SJCRH30 (cell line): ENCODE measurements at places on chromosomes 16 and 17. TPM values are rescaled to one million over a fixed set of nuclear protein-coding genes. Genes with fewer than 3 reads are reported as not detected.

Gene TMC6
- 18.8 and 23.2 TPM in 2 replicates for total RNA-seq

Gene KRT40
- not detected in 2 replicates for total RNA-seq

Gene RPAIN
- 36.1 and 40.1 TPM in 2 replicates for total RNA-seq

Gene RTN4RL1
- total RNA-seq = 0.61 and 0.83 TPM in 2 replicates

Gene NPIPB6
- total RNA-seq = 0.20 and 1.2 TPM in 2 replicates

Gene RUNDC3A
- 0.14 TPM in 1 of 2 replicates, not detected in the other for total RNA-seq

DNA sequence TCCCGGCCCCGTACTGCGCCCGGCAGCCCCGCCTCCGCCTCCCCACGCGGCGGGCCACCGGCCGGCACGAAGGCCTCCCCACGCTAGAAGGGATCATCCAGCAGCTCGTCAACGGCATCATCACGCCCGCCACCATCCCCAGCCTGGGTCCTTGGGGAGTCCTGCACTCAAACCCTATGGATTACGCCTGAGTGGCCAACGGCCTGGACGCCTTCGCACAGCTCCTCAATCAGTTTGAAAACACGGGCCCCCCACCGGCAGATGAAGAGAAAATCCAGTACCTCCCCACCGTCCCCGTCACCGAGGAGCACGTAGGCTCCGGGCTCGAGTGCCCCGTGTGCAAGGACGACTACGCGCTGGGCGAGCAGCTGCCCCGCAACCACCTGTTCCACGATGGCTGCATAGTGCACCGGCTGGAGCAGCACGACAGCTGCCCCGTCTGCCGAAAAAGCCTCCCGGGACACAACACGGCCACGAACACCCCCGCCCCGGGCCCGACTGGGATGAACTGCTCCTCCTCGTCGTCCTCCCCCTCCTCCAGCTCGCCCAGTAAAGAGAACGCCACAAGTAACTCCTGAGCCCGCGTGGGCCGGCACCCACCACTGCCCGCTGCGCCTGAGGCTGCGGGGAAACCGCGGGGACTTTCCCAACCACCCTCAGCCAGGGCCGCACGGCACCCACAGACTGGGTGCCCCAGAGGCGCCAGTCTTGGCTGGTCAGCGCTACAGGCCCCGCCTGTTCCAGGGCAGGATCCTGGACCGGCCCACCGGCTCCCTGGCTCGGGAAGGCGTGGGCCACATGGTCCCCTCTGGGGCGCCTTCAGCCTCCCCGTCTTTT lies 39.0 kb upstream of the AKAP1 start:
- no peaks in the 10 kb centered on the region for H3K27me3 ChIP-seq
- peak overlapping the region; percentile 82 for H3K27ac ChIP-seq
- no peaks in the 10 kb centered on the region for H3K4me1 ChIP-seq
- peak overlapping the region; percentile 61 for H3K4me3 ChIP-seq
- no peaks in the 10 kb centered on the region for H3K36me3 ChIP-seq
- DNase-seq = peak; percentile 85

- H3K4me3 ChIP-seq = peak overlapping the region; percentile 63
- H3K4me1 ChIP-seq = no peaks in the 10 kb centered on the region; the same call in 1 of the 2 replicates
- no peak for DNase-seq
- H3K27ac ChIP-seq = no peak overlapping the region
- no peaks in the 10 kb centered on the region for H3K36me3 ChIP-seq
Observed at GRCh38 chr16:88453611-88454522, 787 bp downstream of the ZFPM1 start.

GRCh38 chr17:7192271-7192937 lies 13.2 kb upstream of the ASGR1 start:
- H3K4me3 ChIP-seq = no peak overlapping the region
- H3K36me3 ChIP-seq = no peaks in the 10 kb centered on the region
- no peaks in the 10 kb centered on the region for H3K4me1 ChIP-seq
- H3K27ac ChIP-seq = no peak overlapping the region

DNA sequence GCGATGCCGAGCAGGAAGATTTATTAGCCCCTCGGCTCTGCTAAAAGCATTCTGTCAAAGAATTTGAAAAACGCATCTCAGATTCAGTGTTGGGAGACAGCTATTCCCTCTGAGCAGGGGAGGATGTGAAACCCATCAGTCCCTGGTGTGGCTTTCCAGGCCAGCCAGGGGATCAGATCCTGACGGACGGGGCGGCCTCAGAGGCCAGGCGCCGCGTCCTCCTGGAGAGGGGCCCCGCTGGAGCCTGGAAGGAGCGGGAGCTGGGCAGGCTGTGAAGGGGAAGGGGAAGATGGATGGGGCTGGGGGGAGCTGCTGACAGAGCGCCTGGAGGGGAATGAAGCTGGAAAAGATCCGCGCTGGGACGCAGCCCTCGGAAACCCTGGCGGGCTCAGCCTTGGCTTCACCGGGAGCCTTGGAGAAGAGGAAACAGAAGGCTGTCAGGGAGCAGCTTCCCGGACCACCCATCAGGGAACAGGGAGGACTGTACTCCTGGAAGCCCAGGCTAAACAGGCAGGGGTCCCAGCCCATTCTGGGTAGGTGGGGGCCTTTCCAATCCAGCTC lies 358.0 kb downstream of the C16orf95 start:
- peaks cover 7% of the 10 kb centered on the region for H3K4me1 ChIP-seq
- no peak for DNase-seq
- no peaks in the 10 kb centered on the region for H3K27me3 ChIP-seq
- no peak overlapping the region for H3K4me3 ChIP-seq
- H3K36me3 ChIP-seq = no peaks in the 10 kb centered on the region

- H3K27me3 ChIP-seq = no peaks in the 10 kb centered on the region
- peaks cover 40% of the 10 kb centered on the region for H3K4me1 ChIP-seq
- no peak for DNase-seq
- peaks cover 7% of the 10 kb centered on the region; the same call in 1 of the 2 replicates for H3K36me3 ChIP-seq
- H3K4me3 ChIP-seq = no peak overlapping the region
Observed at GRCh38 chr17:45288825-45289224, 26.9 kb upstream of the SPATA32 start.

- no peaks in the 10 kb centered on the region for H3K27me3 ChIP-seq
- no peak overlapping the region for H3K4me3 ChIP-seq
- DNase-seq = no peak
- no peaks in the 10 kb centered on the region for H3K36me3 ChIP-seq
- peaks cover 39% of the 10 kb centered on the region for H3K4me1 ChIP-seq
- peak overlapping the region; percentile 71 for H3K27ac ChIP-seq
Observed at GRCh38 chr16:81651758-81652718, 127.1 kb upstream of the PLCG2 start.

- no peak overlapping the region for H3K27ac ChIP-seq
- H3K4me3 ChIP-seq = no peak overlapping the region
- H3K36me3 ChIP-seq = no peaks in the 10 kb centered on the region
- H3K4me1 ChIP-seq = 0 out of 2 replicates have a peak, but pooled peaks cover 3% of the 10 kb centered on the region
Observed at GRCh38 chr16:65532258-65532657, 410.4 kb upstream of the CDH11 start.

DNA sequence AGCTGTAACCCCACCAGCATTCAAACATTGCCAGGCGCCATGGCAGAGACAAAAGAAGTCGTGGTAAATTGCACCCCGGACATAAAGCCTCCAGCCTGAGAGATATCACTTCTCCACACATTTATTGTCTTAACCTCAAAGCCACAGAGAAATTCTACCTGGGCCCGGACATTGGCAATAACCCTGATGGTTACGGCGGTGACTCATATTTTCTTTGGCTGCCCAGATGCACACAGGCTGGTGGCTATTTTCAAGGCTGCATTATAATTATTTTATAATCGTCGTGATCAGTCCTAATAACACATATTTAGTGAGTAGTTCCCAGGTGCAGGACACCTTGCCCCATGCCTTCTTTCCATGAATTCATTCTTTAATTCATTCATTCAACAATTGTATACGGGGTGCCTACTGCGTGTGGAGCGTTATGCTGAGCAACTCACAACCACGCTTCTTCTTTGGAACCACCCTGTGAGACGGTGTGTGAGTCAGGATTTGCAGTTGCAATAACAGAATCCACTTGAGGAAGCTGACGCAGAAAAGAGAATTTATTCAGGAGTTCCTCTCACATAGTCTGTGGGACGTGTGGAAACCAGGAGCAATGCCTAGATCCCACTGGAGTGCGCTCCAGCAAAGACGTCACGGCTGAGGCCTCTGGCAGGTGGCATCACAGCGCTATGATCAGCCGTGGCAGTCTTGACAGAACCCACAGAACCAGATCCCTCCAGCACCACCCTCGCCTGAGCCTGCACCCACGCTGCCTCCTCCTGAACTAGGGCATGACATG lies 245.7 kb downstream of the FOXL1 start:
- peak overlapping the region; percentile 5 for H3K27ac ChIP-seq
- peaks cover 63% of the 10 kb centered on the region for H3K4me1 ChIP-seq
- no peaks in the 10 kb centered on the region for H3K36me3 ChIP-seq
- peak; percentile 40 for DNase-seq
- no peak overlapping the region for H3K4me3 ChIP-seq
- H3K27me3 ChIP-seq = no peaks in the 10 kb centered on the region

- no peaks in the 10 kb centered on the region for H3K36me3 ChIP-seq
- no peak overlapping the region for H3K27ac ChIP-seq
- DNase-seq = no peak
Observed at GRCh38 chr17:58294034-58294433, 13.3 kb upstream of the MPO start.

- no peak for DNase-seq
- no peaks in the 10 kb centered on the region for H3K27me3 ChIP-seq
- no peak overlapping the region for H3K4me3 ChIP-seq
- H3K36me3 ChIP-seq = no peaks in the 10 kb centered on the region
Observed at GRCh38 chr16:30996324-30996984, 11.4 kb downstream of the HSD3B7 start.

DNA sequence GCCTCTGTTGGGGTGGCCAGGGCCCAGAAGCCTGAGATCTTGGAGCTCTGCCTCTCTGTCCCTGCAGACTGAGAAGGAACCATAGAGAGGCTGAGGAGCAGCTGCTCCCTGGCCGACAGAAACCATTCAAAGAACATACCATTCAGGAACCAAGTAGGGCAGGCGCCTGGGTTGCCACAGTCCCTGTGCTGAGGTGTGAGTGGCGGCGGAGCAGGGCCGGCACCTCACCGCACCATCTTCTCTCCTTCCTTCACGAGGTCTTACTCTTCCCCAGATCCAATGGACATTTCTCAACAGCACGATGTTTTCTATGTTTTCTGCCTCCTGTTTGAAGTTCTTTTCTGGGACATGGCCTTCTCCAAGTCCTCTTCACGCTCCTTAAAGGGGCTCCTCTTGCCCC lies 22.8 kb upstream of the ALOX15 start:
- DNase-seq = no peak
- H3K4me1 ChIP-seq = no peaks in the 10 kb centered on the region
- H3K36me3 ChIP-seq = no peaks in the 10 kb centered on the region
- H3K27me3 ChIP-seq = no peaks in the 10 kb centered on the region
- H3K27ac ChIP-seq = no peak overlapping the region

GRCh38 chr16:81716478-81717225 lies 62.4 kb upstream of the PLCG2 start:
- no peaks in the 10 kb centered on the region for H3K27me3 ChIP-seq
- no peak overlapping the region for H3K27ac ChIP-seq
- no peak for DNase-seq
- H3K4me3 ChIP-seq = no peak overlapping the region
- H3K4me1 ChIP-seq = peaks cover 11% of the 10 kb centered on the region

DNA sequence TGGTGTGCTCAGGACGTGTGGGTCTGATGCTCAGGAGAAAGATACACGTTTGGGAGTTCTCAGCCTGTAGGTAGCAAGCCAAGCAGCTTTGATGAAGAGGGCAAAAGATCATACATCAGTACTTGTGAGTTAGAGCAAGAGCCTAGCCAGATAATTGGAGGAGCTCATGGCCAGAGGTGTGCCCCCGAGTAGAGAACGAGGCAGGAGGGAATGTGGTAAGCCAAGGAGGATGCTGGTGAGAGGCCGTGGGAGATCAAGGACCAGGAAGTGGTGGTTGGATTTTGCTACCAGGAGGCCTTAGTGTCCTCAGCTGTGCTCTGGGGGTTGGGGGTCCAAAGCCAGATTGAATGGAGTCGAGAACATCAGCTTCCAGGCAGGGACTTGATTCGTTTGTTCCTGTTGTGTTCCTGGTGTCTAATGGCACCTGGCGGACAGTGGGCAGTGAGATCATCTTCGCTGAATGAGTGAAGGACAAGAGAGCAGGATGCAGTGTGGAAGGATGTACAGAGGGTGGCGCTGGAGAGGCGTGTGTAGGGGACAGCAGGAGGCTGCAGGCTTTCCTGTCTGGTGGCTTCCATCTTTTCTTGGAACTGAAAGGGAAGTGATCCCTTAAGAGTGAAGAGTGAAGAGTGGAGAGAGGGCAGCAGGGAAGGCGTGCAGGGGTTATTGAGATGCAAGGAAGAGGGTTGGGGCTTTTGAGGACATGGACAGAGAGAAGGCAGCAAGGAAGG lies 11.6 kb downstream of the FBXL19 start:
- no peaks in the 10 kb centered on the region for H3K4me1 ChIP-seq
- H3K36me3 ChIP-seq = peaks cover 8% of the 10 kb centered on the region; the same call in 1 of the 2 replicates
- DNase-seq = peak; percentile 59
- no peaks in the 10 kb centered on the region for H3K27me3 ChIP-seq
- no peak overlapping the region for H3K4me3 ChIP-seq

DNA sequence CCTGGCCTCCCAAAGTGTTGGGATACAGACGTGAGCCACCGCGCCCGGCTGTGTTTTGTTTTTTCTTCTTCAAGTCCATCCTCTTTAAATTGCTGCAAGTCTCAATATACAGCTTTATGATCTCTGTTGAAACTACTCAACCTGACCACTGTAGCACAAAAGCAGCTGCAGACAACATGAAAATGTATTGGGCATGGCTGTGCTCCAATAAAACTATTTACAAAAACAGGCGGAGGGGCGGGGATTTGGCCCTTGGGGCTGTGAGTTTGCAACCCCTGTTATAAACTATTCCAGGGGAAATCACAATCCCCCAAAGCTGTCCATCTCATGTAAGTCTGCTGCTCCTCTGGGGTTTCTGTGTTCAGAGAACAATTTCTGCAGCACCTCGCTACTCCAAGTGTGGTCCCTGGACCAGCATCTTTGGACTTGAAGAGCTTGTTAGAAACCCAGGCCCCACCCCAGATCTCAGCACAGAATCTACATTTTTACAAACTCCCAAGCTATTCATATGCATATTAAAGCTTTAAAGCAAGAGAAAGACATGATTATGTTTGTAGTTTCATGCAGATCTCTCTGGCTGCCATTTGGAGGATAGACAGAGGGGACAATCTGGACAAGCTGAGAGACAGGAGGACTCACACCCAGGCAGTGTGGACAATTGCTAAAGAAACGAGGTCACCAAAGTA lies 33.6 kb downstream of the TEKT5 start:
- no peak overlapping the region for H3K27ac ChIP-seq
- H3K36me3 ChIP-seq = no peaks in the 10 kb centered on the region
- no peak for DNase-seq
- no peaks in the 10 kb centered on the region for H3K4me1 ChIP-seq
